AG09319 (cell line): ENCODE measurements at places on chromosomes 16 and 17.

GRCh38 chr17:6085812-6086211, 15.6 kb downstream of the WSCD1 start:
- no peak for DNase-seq

DNA sequence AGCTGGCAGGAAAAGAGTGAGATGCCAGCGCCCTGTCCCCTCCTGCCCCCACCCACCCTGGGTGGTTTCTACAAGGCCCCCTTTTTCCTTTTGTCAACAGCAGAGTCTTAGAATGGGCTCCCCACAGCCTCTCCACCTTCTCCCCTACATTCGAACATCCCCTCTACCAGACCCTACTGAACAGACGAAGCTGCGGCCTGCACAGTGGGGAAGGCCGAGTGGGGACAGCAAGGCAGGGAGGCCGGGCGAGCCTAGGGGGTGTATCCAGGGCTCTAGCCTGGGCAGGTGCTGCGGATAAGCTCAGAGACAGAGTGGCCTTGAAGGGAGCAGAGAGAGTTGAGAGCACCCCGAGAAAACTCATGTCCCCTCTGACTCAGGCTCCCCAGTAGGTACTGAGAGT, 7.4 kb downstream of the ZACN start:
- DNase-seq: no peak

DNA sequence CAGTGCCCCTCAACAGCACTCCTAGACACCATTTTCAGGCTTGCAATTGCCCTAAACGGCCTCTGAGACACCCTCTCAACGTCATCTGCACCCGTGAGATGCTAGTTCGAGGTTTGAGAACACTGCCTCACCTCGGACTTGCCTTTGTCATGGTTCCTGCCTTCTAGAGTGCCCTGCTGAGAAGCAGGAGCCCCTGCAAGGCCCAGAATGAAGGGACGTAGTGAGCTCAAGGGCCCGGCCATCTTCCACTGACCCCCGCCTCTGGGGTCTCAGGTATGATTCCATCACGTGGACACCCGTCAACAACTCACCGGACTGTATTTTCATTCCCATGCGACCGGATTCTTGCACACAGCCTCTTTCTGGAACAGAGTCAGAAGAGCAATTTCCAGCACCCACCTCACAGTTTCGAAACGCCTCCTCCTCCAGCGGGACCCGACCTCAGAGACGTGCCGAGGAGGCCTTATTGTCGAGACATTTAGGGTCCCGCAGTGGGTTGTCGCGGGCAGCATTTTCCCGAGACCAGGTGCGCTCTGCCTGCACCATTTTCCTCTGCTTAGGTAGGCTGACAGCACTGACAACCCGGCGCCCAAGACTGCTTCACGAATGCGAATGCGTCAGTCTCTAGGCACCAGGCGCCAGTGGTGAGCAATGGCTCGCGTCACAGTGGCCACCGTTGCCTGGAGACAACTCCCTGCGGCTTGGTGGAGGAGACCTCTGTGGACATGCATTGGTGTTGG, 999.9 kb downstream of the KCNJ18 start:
- DNase-seq: no peak

DNA sequence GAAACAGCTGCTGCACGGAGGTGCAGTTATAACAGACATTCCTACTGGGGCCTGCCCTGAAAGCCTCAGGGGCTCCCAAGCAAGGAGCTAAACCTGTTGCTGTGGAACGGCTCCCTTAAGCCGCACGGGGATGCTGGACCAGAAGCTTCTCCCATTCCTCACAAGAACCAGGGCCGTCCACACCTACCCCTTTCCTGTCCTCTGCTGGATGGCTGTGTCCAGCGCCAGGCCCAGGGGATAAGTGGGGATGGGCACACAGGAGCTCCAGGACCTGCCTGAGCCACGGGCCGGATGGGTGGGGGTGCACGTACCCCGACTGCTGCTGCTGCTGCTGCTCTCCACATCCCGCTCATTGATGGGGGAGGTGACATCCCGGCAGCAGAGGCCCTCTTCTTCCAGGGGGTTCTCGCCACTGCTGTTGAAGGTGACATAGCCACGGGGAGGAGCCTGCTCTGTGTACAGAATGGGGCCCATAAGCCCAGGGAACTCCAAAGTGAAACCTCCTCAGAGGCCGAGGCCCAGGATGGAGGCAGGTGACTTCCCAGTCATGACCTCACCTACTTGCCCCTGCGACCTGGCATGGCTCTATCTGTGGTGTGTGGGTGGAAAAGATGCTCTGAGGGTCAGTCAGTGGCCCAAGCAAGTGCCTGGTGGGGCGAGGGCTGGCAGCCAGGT, 8.6 kb downstream of the NUDT16L1 start:
- DNase-seq: no peak

DNA sequence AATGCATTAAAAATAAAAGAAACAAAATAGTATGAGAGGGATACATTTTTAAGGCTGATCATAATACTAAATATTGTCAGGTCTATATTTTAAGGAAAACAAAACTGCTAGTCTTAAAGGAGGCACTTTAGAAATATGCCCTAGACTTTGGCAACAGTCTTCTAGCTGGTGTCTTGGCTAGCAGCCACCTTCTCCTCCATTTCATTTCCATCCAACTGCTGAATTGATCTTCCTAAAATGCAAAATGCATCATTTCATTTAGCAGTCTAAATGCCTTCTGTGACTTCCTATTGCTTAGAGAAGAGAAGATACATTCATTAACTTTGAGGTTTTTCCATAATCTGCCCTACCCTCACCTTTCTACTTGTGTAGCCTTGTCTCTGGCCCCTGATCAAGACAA, 1404.1 kb downstream of the CDH11 start:
- DNase-seq: no peak

- DNase-seq: no peak
These were observed 13.8 kb upstream of the MMD start for GRCh38 chr17:55435408-55435807.

GRCh38 chr16:3690980-3691720, 26.2 kb downstream of the TRAP1 start:
- DNase-seq: no peak

- no peak for DNase-seq
These were observed 298.0 kb upstream of the PMFBP1 start for GRCh38 chr16:72469932-72470331.

- DNase-seq: no peak
These were observed 9.7 kb downstream of the HPR start for GRCh38 chr16:72072514-72073342.

- no peak for DNase-seq
These were observed 1.0 kb downstream of the IRX3 start for GRCh38 chr16:54285414-54286089.

GRCh38 chr16:85750827-85751697, at the start of gene C16orf74:
Gene C16orf74 (minus strand): TSS chr16:85751096. CDS start chr16:85735217, 15,879 bp downstream.
- no peak for DNase-seq
